Stimulated activated CD8-positive, alpha-beta memory T cell treated with anti-CD3 and anti-CD28 coated beads, Interleukin-7, amount 100 ng/mL, for 48 hours (primary cell): ENCODE measurements at places on chromosomes 5 and 9.

- no peak for DNase-seq
These were observed 359.5 kb downstream of the CETN3 start for GRCh38 chr5:90050103-90050502.

GRCh38 chr9:119337573-119337972 is 31.7 kb downstream of the BRINP1 start:
- DNase-seq = no peak

- DNase-seq = no peak
These were observed 14.2 kb upstream of the AGGF1 start for GRCh38 chr5:77015938-77016569.

- no peak for DNase-seq
These were observed 12.5 kb downstream of the COMMD10 start for GRCh38 chr5:116097301-116097700.

DNA sequence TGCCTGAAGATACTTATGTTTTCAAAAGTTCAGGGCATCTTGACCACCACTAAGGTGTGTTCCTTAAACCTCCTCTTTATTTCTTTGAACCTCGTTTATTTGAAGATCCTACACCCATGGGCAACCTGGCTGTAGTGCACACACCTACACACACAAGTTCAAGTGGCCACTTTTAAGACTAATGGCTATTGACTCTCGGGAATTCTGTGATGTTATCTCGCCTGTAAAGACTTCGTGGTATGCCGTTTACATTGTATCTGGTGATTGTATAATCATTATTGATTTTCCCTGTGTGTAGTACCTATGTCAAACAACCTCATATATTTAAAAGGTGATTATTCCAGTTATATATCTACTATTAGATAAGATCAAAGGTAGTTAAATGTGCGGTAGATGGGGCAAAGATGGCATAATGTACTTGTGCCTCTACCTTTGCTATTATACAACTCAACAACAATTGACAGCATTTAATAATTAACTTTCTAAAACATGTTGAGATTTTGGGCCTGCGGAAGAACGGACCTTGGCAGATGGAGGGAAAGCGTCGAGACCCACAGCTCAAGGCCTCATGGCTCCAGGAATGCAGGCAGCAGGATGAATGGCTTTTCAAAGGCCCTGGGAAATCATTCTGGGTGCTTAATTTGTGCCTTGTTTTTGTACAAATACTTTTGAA is 51.4 kb upstream of the IRX2 start:
- no peak for DNase-seq

DNA sequence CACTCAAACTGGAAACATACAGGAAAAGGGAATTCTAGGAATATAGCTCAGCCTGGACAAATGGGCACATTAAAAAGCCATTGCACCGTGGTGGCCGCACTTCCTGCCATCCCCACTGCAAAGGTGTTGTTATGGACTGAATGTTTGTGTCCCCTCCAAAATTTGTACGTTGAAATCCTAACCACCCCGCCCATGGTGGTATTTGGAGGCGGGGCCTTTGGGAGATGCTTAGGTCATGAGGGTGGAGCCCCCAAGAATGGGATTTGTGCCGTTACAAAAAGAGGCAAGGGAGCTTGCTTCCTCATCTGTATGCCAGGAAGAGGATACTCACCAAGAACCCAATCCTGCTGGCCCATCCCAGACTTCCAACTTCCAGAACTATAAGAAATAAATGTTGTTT is 1.1 kb upstream of the CMBL start:
- DNase-seq = no peak

DNA sequence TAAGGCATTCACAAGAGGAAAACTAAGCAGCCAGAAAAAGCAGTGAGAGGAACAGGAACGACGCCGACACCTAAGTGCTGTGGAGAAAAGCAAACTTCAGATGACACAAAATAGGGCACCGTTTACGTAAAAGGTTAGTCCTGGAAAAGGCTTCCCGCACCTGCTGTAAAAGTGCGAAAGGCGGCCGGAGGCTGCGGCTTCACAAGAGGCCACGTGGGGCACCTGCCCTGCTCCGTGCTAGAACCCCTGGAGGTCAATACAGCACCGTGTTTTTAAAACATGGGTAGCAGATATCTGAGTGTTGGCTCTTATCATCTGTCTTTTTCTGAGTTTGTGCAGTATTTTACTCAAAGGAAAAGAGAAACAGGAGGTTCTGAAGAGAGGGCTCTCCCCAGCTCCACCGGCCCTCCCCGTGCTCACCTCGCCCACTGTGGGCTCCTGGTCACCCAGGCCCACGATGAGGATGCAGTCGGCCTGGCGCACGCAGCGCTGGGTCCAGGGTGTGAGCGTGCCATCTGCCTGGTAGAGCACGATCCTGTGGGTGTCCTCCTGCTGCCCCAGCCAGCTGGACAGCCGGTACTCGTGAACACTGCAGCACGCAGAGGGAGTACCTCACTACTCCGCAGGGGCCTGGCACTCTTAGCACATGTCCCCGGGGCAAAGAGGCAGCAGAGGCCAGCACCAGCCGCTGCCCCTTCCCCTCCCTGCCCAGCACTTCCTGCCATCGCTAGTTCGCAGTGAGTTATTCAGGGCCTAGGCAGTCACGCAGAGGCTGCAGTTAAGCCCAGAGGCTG is 21.0 kb upstream of the NSMF start:
- DNase-seq = no peak

DNA sequence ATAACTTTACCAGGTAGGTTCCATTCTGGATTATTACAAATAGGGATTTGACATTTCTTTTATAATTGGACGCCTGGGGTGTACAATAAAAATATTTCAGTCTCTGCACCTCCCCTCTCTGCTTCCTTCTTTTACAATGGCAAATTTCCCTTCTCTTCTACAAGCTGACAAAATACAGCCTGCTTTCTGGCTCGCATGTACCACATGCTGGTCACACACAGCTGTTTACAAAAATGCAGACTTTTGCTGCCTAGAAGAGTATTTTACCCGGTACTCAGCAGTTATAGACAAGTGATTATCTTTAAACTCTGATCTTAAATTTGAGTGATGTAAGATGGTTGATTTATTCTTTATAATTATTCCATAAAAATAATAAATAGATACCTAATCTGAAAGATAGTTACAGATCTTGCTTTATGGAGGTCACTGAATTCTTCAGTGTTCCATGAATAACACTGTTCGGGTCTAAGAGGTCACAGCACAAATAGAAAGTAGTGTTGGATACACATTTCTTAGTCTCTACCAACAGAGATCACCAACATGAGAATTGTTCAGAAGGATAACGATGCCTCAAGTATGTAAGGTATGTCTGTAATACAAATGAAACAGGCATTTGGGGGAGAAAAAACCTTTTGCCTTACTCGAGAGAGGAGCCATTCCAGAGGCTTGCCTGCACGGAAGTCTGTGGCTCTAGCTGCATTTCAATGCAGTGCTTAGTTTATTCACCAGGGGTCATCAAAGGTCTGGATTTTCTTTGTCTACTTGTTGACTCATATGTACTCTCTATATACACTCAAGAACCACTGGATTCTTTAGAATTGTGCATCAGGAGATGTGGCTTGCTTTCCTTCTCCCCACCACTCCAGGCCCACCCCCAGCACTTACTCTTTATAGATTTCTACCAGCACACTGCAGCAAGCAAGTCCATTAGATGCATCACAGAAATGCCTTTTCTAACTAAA is 206.6 kb upstream of the RFX3 start:
- peak; percentile 9 for DNase-seq

DNA sequence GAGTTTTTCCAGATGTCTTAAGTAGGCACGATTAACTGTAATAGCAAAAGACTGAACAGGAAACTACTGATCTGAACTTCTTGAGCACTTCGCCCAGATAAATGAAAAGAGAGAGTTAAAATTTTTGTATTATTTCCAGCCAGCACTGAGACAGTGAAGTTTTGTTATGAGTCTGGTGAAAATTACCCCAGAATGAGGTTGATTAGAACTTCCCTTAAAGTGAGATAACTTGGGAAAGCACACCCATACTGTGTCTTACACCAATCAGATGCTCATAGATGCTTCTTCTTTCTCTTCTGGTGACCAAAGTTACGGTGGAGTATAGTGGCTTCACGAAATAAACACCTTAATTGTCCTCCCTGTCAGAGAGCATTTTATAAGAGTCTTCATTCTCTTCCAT is 131.8 kb upstream of the SLC12A2 start:
- no peak for DNase-seq

DNA sequence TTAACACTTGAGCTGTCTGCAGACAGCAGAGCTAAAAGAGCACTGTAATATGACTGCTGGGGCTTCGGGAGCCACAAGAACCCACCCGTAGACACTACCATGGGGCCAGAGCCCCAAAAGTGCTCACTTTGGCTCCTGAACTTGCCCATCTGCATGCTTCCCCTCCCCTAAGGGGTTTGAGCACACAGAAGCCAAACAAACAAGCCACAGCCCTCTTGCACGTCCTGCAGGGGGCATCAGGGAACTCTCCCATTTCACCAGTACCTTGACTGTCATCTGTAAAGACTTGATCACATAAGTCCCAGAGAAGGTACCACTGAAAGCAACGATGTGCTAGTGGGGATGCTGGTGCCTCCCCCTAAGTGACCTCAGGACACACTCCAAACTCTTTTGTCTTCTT is 681.8 kb downstream of the SEMA5A start:
- no peak for DNase-seq

- peak; percentile 37 for DNase-seq
These were observed 13.6 kb upstream of the ALDOB start for GRCh38 chr9:101449071-101449721.

- no peak for DNase-seq
These were observed 335.4 kb upstream of the MEF2C start for GRCh38 chr5:89218364-89218763.

- DNase-seq = no peak
These were observed 175.9 kb downstream of the ENC1 start for GRCh38 chr5:74464512-74465209.

- DNase-seq = no peak
These were observed 17.5 kb upstream of the NREP start for GRCh38 chr5:111774525-111774924.

DNA sequence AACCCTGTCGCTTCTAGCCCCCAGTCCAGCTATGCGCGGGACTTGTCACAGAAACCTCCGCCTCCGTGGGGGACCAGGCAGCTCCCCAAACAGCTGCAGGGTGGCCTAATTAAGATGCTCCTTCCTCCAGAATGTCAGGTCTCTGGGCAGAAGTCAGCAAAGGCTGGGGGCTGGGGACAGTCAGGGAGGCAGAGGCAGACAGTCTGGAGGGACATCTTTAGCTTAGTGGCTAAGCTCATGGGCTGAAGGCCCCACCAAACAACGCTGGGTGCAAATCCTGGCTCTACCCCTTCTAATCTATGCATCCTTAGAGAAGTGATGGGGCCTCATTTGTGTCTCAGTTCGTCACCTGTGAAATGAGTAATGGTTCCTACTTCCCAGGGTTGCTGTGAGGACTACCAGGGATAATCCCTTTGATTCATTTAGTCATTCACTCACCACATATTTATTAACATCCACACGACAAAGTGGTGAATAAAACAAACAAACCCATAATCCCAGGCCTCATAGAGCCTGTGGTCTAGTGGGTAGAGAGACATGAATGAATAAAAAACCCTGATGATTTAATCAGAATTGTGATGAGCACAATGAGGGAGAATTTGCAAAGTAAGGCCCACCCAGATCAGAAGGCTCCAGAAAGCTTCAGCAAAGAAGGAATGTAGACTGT is 20.2 kb upstream of the MED27 start:
- DNase-seq = no peak

DNA sequence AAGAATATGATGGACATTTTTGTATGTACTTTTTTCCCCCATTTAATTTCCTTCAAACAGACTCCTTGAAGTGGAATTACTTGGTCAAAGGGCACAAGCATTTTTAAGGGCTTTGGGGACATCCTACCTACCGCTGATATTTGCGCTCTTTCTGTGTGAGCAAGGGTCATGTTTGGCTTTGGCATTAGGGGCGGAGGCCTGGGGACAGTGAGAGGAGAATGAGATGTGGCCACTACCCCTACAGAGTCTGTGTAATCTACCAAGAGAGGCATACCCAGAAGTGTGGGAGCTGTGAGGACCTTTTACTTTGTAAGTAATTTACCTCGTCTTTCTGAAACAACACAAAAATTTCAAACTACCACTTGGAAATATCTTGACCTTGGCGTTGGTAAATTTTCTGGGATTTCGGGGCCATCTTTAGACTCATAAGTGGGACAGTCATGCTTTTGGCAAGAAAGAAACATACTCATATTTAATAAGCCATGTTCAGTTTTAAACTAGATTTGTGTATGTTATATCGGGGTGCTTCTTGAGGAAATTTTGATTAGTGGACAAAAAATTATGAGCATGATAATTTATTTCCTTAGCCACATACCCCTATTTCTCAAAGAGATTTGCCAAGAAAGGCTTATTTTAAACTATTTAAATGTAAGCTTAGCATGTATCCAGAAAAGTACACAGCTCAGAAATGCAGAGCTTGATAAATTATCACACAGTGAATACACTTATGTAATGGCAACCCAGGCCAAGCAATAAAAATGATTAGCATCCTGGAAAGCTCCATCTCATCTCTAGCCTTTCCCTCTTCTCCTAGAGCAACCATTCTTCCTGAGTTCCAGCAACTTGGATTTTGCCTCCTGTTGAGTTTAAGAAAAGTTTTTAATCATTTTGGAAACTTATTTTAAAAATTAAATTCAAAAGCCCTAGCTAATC is 63.6 kb downstream of the ARHGAP26 start:
- no peak for DNase-seq

GRCh38 chr5:97847920-97848631 is 665.0 kb upstream of the RIOK2 start:
- DNase-seq = no peak

- DNase-seq = no peak
These were observed 21.9 kb upstream of the VDAC1 start for GRCh38 chr5:134026521-134027287.

DNA sequence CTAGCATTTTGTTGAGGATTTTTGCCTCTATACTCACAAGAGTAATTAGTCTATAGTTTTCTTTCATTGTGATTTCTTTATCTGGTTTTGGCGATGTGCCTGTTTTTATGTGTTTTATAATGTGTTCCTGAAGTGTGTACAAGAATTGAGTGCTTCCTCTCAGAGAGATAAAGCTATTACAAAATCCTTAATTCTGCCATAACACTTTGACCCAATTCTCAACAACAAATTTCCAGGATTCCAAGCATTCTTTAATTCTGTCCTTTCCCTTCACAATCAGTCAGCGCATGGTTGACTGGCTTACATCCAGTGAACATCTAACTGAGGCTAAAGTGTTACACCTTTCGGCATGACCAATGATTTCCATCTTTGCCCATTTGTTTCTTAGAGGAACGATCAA is 282.9 kb upstream of the MVB12B start:
- DNase-seq = no peak

DNA sequence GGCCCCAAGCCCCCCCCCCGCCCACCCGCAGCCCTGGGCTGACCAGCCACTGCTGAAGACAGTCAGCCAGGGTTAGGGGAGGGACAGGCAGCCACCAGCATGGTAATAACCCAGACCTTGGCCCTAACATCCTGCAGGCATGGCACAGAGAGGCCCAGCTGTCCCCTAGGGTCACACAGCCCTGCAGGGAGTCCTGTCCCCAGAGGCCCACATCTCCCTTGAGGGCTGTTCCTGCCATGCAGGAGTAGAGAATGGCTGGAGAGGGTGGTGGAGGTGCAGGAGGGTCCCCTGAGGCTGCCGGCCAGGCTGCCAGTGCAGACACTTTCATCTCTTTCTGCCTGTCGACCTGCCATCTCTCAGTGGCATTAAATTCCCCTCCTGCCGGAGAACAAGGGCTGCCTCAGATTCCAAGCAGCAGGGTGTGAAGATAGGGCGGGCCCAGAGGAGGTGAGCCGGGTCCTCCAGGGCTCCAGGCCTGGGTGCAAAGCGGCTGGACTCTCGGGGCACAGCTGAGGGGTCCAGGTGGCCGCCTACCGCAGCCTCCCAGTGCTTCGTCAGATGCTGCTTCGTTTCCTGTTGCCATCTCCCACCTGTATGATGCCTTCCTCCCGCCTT is 40.0 kb downstream of the CXXC5 start:
- no peak for DNase-seq
